Right forelimb (tissue), 1 donor: ENCODE measurements at places on chromosomes 7 and 10.

GRCh38 chr10:104894681-104895080 lies 253.6 kb downstream of the SORCS3 start:
- DNase-seq = no peak

- no peak for DNase-seq
Measured at GRCh38 chr7:139992353-139993044, 70.3 kb downstream of the PARP12 start.

DNA sequence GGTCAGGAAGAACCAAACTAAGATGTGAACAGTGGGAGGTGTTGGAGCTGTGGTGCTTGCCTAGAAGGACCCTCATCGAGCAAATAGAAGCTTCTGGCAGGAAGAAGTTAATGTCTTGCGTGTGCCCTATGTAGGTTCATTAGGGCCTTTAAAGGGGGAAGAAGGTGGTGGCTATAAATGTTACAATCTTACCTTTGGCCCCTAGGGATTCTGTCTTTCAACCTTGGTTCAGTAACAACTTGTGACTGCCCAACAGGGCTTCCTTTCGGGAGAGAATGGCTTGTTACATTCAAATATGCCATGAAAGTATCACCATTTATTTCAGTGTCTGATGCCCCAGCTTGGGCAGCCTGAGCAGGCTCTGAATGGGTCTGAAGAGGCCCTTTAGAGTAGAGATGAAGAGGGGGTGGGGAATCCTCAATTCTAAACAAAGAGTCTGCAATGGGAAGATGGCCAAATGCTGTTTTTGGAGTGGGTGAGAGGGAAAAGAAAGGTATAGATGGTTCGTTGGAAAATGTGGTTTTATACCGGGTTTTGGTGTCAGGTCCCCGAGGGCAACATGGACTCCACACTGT lies 108.0 kb downstream of the TCF7L2 start:
- no peak for DNase-seq

DNA sequence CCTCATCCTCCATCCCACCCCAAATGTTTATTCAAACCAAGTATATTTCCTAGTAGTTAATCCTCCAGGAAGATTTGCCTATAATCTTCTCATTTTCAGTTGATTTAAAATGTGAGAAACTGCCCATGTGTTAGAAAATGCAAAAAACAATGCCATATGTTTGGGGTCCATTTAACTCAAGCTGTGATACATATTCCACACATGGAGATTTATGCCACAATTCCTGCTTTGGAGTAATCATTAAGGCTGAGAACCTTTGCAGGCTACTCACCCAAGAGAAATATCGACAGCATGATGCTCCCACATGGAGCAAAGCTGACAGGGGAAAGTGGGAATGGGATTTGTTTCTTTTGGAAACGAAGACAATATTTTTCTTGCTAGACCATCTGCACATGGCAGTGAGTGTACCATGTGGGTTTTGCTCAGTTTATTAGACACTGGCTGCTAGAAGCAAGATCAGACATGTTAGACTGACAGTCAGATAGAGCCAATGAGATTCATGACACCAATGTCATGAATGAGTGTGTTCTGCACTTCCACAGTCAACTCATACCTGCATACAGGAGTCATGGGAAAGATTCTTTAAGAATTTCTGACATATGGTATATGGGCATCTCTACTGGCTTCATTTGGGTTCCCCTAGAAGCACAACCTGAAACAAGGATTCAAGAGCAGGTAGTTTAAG lies 3.4 kb upstream of the GRM8 start:
- no peak for DNase-seq

- no peak for DNase-seq
Measured at GRCh38 chr10:102668326-102669107, 24.2 kb downstream of the TRIM8 start.

DNA sequence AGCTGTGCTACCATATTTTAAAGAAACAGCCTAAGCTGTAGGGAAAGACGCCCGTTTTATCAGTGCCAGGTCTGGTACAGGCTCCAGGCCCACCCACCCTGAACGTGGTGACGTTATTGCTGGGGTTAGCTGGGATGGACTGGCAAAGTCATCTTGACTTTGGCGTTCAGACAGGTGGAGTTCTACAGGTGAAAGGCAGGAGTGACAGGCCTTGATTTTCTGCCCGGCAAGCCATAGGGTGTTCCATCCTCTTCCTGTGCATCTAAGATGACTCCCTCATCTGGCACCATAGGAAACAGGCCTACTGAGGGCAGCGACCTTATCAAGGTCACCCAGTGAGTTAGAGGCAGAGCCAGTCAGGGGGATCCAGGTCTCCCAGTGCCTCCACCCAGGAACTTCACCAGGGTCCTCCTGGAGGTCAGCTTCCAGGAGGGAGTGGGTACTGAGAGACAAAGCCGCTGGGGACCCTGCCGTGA lies 41.6 kb downstream of the HK1 start:
- DNase-seq = no peak

GRCh38 chr7:120994512-120995410 lies 6.2 kb downstream of the CPED1 start:
- no peak for DNase-seq

GRCh38 chr7:74014931-74015330 lies 13.0 kb upstream of the ELN start:
- DNase-seq = no peak

- DNase-seq = no peak
Measured at GRCh38 chr10:62761115-62761514, 43.4 kb upstream of the ADO start.

- DNase-seq = no peak
Measured at GRCh38 chr10:114613237-114613979, 44.7 kb downstream of the ABLIM1 start.

DNA sequence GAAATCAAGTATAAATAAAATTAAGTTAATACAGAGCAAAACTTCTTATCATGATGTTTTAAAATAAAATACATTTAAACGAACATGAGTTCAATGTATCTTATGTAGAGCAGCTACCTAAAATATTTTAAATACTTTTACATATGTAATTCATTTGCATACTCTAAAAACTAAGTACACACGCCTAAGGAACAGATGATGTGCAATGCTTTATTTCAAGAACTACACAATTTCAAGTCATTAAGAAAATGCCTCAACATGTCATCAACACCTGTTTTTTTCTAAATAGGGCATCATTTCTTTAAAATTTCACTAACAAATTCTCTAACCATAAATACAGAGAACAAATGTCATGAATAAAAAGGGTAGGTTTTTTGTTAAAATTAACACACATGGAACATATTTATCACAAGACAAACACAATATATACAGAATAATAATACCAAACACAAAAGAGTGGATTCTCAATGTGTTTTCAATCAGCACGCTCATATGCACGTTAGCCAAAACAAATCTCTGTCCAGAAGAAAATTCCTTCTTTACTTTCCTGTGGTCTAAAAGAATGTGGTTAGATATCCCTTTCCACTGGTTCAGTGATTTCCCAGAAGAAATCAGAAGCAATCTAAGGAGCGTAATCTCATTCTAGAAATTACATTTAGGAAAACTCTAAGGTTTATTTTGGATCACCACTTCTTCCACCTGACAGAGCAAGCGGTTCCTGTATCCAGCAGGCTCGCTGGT lies 73.0 kb upstream of the PFKP start:
- DNase-seq = no peak

GRCh38 chr7:3673524-3673923 lies 372.5 kb downstream of the SDK1 start:
- no peak for DNase-seq

GRCh38 chr7:32323712-32324111 lies 166.5 kb downstream of the LSM5 start:
- no peak for DNase-seq

GRCh38 chr10:72219235-72219814 lies 3.2 kb upstream of the ASCC1 start:
- DNase-seq = no peak

DNA sequence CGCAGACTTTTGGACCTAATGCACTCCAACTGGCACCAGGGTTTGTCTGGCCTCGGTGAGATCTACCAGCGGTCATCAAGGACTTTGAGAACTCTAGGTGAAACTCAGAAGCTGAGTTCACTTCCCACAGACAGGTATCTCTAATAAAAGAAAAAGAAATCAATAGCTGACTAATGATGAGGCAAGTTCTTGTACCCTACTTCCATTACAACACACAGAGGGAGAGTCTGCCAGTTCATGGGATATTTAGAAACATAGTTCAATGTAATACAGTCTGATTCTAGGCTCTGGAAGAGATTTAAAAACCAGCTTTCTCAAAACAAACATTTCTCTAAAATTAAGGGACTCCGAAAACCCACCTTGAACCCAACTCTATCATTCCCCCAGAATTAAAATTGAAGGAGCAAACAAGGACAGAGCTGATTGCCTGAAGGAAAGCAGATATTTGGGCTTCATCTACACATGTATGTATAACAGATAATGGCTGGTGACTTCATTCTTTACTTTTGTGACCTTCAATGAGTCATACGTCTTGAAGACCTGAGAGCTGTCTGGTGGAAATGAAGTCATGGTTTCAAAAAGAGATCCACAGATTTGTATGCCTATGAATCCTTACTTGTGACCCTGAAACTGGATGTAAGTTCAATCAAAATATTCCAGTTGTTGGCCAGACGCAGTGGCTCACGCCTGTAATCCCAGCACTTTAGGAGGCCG lies 2.7 kb upstream of the PNLIPRP1 start:
- DNase-seq = no peak

DNA sequence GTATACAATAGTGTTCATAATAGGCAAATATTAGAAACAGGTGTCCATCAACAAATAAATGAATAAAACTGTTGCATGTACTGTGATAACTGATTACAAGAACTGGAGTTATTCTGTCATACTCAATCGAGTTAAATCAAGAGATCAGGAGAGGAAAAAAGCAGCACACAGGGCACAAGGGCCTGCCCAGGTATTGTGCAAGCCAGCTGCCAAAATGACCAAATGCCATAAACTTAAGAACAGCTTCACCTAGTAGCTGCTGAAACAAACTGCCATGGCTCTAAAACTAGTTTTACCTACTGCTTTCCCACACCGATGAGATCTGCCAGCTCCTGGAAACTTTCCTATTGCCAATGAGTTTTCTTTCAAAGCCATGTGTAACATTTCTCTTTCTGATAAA lies 12.2 kb downstream of the GSAP start:
- no peak for DNase-seq

DNA sequence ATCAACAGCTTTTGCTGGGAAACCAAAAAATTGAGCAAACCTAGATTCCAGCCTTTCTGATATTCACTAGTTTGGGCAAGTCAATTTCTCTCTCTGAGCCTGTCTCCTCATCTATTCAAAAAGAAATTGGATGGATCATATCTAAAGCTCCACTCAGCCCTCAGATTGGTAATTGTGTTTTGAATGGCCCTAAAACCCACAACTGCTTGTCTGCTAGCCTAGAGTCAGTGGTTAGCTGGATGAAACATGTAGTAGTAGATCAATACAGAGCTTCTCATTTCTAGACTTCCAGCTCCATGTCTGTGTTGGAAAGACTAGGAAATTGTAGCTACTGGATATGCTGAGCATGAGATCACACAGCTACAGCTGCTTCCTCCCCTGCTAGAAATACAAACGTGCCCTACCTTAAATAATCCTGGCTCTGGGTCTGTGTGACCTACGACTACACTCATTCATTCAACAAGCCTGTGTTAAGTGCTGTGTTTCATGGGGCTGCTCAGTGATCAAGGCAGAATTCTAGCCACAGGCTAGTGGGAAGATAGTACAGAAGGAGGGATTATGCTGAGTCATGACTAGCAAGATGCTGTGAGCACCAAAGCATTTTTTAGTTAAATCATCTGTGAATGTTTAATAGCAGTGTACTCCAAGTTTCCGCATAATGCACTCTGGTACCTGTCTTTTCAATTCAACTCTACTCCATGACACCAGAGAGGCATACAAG lies 15.7 kb downstream of the DNTT start:
- no peak for DNase-seq

DNA sequence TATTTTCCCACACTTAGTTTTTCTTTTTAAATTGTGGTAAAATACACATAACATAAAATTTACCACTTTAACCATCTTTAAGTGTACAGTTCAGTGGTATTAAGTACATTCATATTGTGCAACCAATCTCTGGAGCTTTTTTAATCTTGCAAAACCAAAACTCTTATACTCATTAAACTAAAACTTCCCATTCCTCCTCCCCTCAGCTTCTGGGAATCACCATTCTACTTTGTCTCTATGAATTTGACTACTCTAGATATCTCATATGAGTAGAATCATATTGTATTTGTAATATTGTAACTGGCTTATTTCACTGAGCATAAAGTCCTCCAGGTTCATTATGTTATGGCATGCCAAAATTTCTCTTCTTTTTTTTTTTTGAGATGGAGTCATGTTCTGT lies 86.4 kb upstream of the JAZF1 start:
- DNase-seq = no peak

- DNase-seq = no peak
Measured at GRCh38 chr10:71948496-71949067, 15.6 kb upstream of the CHST3 start.
